Pancreas (tissue), 10 donors: ENCODE measurements at places on chromosomes 6 and 20. TPM values are rescaled to one million over a fixed set of nuclear protein-coding genes. Genes with fewer than 3 reads are reported as not detected.

- no peak overlapping the region for H3K27ac ChIP-seq
- no peaks in the 10 kb centered on the region for H3K36me3 ChIP-seq
- H3K4me3 ChIP-seq: no peak overlapping the region
- H3K4me1 ChIP-seq: no peaks in the 10 kb centered on the region
Observed at GRCh38 chr20:13857304-13857703, 72.5 kb downstream of the NDUFAF5 start.

- H3K36me3 ChIP-seq: no peaks in the 10 kb centered on the region
- peak overlapping the region; percentile 16 for H3K27ac ChIP-seq
- no peaks in the 10 kb centered on the region for H3K27me3 ChIP-seq
- H3K4me1 ChIP-seq: peaks cover 22% of the 10 kb centered on the region
- peak overlapping the region; percentile 21 for H3K4me3 ChIP-seq
- peak; percentile 38 for DNase-seq
Observed at GRCh38 chr6:128492386-128492785, 28.0 kb downstream of the PTPRK start.

DNA sequence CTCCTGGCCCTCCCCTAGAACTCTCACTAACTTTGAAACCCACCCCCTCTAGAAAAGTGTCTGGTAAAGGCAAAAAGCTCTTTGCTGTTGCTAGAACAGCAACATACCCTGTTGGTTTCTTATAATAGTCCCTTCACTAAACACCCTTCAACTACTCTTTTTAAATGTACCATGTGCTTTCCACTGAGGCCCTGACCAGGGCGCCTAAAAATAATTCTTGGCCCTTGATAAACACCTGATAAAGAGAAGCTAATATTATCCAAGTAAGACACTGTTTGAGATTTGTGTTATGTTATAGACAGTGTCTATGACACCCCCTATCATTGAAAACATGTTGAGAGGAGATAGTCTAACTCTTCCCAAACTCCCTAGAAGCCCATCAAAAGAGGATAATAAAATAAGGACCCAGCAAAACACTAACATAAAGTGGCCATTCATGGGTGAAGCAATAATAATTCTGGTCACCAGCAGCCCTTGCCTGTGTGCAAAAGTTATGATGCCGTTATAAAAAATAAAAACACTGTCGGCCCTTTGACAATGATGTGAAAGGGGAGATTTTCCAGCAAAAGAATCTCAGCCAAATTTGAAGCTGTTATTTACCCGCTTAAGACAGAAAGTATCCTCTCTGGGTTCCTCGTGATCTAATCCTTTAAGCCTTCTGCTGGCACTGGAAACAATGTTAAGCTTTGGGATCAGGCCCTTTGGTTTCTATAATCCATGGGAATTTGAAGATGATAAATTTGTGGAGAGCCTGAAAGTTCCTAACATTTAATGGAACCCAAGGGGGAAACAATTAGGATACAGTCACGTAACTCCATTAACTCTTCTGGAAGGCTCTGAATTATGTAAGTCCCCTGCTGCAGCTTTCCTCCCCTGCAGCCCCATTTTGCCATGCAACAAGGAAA lies 122.6 kb upstream of the PLCB4 start:
- DNase-seq: no peak
- no peak overlapping the region for H3K4me3 ChIP-seq
- no peaks in the 10 kb centered on the region for H3K27me3 ChIP-seq
- H3K36me3 ChIP-seq: no peaks in the 10 kb centered on the region
- no peak overlapping the region for H3K27ac ChIP-seq

GRCh38 chr6:40015530-40015929 lies 81.3 kb upstream of the MOCS1 start:
- H3K27ac ChIP-seq: no peak overlapping the region
- no peak overlapping the region for H3K4me3 ChIP-seq
- DNase-seq: no peak
- H3K36me3 ChIP-seq: no peaks in the 10 kb centered on the region
- H3K27me3 ChIP-seq: no peaks in the 10 kb centered on the region

- no peaks in the 10 kb centered on the region for H3K36me3 ChIP-seq
- DNase-seq: no peak
- no peaks in the 10 kb centered on the region for H3K4me1 ChIP-seq
- H3K27me3 ChIP-seq: no peaks in the 10 kb centered on the region
- H3K4me3 ChIP-seq: no peak overlapping the region
- no peak overlapping the region for H3K27ac ChIP-seq
Observed at GRCh38 chr20:23039885-23040508, 4.9 kb downstream of the SSTR4 start.

GRCh38 chr6:166671434-166672081 lies 44.5 kb upstream of the RPS6KA2 start:
- no peaks in the 10 kb centered on the region for H3K36me3 ChIP-seq
- no peak overlapping the region for H3K4me3 ChIP-seq
- no peaks in the 10 kb centered on the region for H3K4me1 ChIP-seq
- H3K27ac ChIP-seq: no peak overlapping the region

DNA sequence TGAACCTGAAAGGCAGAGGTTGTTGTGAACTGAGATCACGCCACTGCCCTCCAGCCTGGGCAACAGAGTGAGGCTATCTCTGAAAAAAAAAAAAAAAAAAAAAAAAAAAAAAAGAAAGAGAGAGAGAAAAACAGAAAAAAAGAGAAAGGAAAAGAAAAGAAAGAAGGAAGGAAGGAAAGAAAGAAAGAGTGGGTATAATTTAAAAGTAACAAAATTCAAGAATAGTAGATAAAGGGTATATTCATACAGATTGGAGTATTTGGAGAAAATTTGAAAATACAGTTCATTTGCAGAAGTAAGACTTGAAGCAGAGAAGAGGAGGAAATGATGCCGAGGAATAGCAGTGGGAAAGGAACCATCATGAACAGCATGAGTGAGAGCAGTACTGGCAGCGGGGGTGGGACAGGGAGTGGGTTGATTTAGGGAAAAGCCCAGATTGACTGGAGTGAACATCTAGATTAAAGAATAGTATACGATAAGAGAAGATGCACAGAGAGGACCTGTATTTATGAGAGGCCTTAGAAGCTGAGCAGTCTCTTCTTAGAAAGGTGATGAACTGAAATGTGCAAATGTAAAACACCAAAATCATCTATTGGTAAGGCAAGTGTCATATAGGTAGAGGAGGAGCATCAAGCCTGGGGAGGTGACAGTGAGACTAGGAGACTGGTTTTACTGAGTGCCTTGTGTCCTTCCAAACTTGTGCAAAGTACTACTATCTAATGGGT lies 17.8 kb upstream of the HLA-DRB1 start:
- no peaks in the 10 kb centered on the region for H3K4me1 ChIP-seq
- no peak for DNase-seq
- no peak overlapping the region for H3K27ac ChIP-seq
- no peak overlapping the region for H3K4me3 ChIP-seq

DNA sequence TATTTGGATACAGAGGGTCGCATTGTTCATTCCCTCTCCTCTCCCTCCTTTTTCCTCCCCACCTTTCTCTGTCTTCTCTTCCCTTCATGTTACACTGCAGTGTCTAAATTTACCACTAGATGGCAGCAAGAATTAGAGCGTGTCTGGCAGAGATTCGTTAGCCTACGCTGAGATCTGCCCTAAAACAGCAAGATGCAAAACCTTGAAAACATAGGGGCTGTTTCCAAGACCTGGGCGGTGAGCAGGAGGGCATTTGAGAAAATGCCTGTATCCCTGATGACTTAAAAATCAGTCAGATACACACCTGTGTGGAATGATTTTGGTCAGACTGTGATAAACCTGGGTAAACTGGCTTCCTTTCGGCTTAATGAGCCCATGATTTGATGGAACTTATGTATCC lies 101.5 kb upstream of the ISM1 start:
- DNase-seq: no peak
- H3K36me3 ChIP-seq: no peaks in the 10 kb centered on the region
- no peak overlapping the region for H3K4me3 ChIP-seq

DNA sequence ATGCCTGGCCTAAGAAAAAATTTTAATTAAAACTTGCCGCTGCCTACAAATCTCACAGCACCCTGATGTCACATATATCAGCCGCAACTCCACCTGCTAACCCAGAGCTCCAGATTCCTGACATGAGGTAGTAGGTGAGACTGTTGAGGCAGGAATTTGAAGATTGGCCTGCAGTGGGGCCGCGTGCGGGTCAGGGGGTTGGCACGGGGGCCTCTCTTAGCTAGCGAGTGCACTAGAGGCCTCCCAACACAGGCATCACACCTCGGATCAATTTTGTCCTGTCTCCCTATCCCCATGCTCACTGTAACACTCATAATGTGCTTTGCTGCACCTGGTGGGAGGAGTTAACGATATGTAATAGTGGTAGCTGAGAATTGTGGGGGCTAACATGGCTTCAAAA lies 349.8 kb downstream of the CDC5L start:
- no peak overlapping the region for H3K27ac ChIP-seq
- H3K4me3 ChIP-seq: no peak overlapping the region
- H3K4me1 ChIP-seq: no peaks in the 10 kb centered on the region
- DNase-seq: no peak

GRCh38 chr20:17226410-17227218 lies at the start of gene PCSK2:
Gene PCSK2 (plus strand): TSS chr20:17227040. CDS start chr20:17227306, 266 bp downstream.
- no peak within 1 kb of the TSS for H3K27ac ChIP-seq
- DNase-seq: peak; percentile 51
- peaks cover 9% of the 10 kb centered on the region for H3K27me3 ChIP-seq
- peak within 1 kb of the TSS; percentile 46 for H3K4me3 ChIP-seq
- H3K36me3 ChIP-seq: no peaks in the 10 kb centered on the region

GRCh38 chr6:158620963-158621693 lies 23.4 kb downstream of the DYNLT1 start:
- H3K27ac ChIP-seq: no peak overlapping the region
- H3K4me3 ChIP-seq: no peak overlapping the region
- H3K27me3 ChIP-seq: no peaks in the 10 kb centered on the region

GRCh38 chr6:53894091-53894490 lies 99.3 kb downstream of the LRRC1 start:
- H3K36me3 ChIP-seq: no peaks in the 10 kb centered on the region
- no peak for DNase-seq
- H3K27me3 ChIP-seq: no peaks in the 10 kb centered on the region
- H3K4me3 ChIP-seq: no peak overlapping the region
- H3K27ac ChIP-seq: no peak overlapping the region

- no peak overlapping the region for H3K4me3 ChIP-seq
- no peaks in the 10 kb centered on the region for H3K36me3 ChIP-seq
- no peak for DNase-seq
- no peak overlapping the region for H3K27ac ChIP-seq
Observed at GRCh38 chr6:30364591-30364990, 19.6 kb downstream of the RPP21 start.

GRCh38 chr6:7270320-7271204 lies 42.4 kb downstream of the SSR1 start:
- no peak overlapping the region for H3K4me3 ChIP-seq
- no peaks in the 10 kb centered on the region for H3K36me3 ChIP-seq
- H3K4me1 ChIP-seq: peaks cover 19% of the 10 kb centered on the region

DNA sequence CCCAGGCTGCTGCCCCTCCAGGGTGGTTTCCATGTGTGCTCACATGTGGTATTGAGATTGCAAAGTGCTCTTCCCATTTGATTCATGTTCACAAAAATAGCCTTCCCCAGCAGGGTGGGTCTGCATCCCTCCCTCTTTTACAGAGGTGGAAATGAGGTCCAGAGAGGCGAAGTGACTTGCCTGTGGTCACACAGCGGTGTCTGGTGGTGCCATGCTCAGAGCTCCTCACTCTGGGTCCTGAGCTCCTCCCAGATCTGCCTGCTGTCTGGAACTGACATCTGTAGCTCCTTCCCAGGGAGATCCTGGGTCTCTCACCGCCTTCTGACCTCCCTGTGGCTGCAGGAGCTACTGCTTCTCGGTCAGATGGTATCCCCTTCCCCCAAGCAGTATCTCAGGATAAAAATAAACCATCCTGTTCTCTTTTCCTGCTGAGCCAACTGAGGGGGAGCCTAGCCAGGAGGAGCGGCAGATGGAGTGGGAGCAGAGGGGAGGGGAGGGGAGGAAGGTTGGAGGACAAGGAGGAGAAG lies 11.9 kb downstream of the CD40 start:
- H3K27me3 ChIP-seq: no peaks in the 10 kb centered on the region
- H3K36me3 ChIP-seq: no peaks in the 10 kb centered on the region
- DNase-seq: no peak
- no peaks in the 10 kb centered on the region for H3K4me1 ChIP-seq
- no peak overlapping the region for H3K4me3 ChIP-seq

- no peaks in the 10 kb centered on the region for H3K4me1 ChIP-seq
- no peaks in the 10 kb centered on the region for H3K27me3 ChIP-seq
- H3K36me3 ChIP-seq: no peaks in the 10 kb centered on the region
- DNase-seq: no peak
Observed at GRCh38 chr6:45092135-45092534, 236.0 kb upstream of the RUNX2 start.

- H3K4me3 ChIP-seq: no peak overlapping the region
- DNase-seq: no peak
- no peaks in the 10 kb centered on the region for H3K4me1 ChIP-seq
Observed at GRCh38 chr6:93516441-93516840, 97.1 kb upstream of the EPHA7 start.

DNA sequence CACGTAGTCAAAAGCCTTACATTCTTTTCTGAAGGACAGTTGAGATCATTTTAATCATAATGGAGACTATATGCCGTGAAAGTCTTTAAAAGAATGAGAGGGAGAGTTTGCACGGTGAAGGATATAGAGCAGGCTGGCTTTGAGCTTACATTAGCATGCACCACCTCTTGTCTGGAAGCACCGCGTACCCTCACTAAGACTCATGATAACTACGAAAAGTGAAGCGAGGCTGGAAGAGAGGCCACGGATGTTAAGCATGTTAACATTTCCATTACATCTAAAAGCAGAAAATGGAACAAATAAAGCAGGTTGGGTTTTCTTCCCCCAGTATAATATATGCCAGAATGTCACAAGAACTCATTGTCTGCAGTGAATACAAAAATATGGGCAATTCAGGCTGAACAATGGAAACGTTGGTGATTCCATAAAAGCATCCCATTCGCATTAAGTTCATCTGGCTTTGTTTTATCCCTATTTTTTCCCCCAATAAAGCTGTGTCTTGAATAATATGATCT lies 40.6 kb upstream of the NKX2-2 start:
- no peak overlapping the region for H3K4me3 ChIP-seq
- no peak overlapping the region for H3K27ac ChIP-seq
- no peaks in the 10 kb centered on the region for H3K27me3 ChIP-seq
- no peak for DNase-seq
- H3K36me3 ChIP-seq: no peaks in the 10 kb centered on the region

GRCh38 chr20:25039697-25040437 lies 18.1 kb downstream of the ACSS1 start:
- H3K4me3 ChIP-seq: no peak overlapping the region
- no peaks in the 10 kb centered on the region for H3K36me3 ChIP-seq
- DNase-seq: peak; percentile 89
- H3K4me1 ChIP-seq: peaks cover 81% of the 10 kb centered on the region
- peak overlapping the region; percentile 78 for H3K27ac ChIP-seq

- H3K4me1 ChIP-seq: no peaks in the 10 kb centered on the region
- H3K27ac ChIP-seq: no peak overlapping the region
- H3K4me3 ChIP-seq: no peak overlapping the region
- H3K36me3 ChIP-seq: no peaks in the 10 kb centered on the region
- no peaks in the 10 kb centered on the region for H3K27me3 ChIP-seq
- DNase-seq: no peak
Observed at GRCh38 chr6:105803442-105803841, 282.7 kb upstream of the PRDM1 start.

- no peak overlapping the region for H3K27ac ChIP-seq
- H3K4me1 ChIP-seq: no peaks in the 10 kb centered on the region
- no peaks in the 10 kb centered on the region for H3K27me3 ChIP-seq
Observed at GRCh38 chr6:30238178-30238795, 25.1 kb upstream of the TRIM26 start.

GRCh38 chr6:163416557-163417253 lies 2.2 kb downstream of the QKI start:
- no peaks in the 10 kb centered on the region for H3K27me3 ChIP-seq
- no peaks in the 10 kb centered on the region for H3K36me3 ChIP-seq
- H3K27ac ChIP-seq: peak overlapping the region; percentile 89

The RNF8 gene
- 3.9 TPM for total RNA-seq

The SMOC2 gene
- 3.8 TPM for total RNA-seq

The ALDH5A1 gene
- total RNA-seq: 3.8 TPM

The OLIG3 gene
- total RNA-seq: not detected

The SLA2 gene
- total RNA-seq: 0.29 TPM

The BPIFB4 gene
- not detected for total RNA-seq

The CGA gene
- not detected for total RNA-seq

The PAK5 gene
- 1.0 TPM for total RNA-seq

The PXDC1 gene
- 8.4 TPM for total RNA-seq
